ENCODE measurements at places on chromosomes 1 and 21. TPM values are rescaled to one million over a fixed set of nuclear protein-coding genes. Genes with fewer than 3 reads are reported as not detected.
A peak's percentile ranks its signal among the peaks of the same experiment; 100 is the strongest.

Gene C1orf94
- total RNA-seq, result not detected

Gene IRF2BP2
- 214 TPM for total RNA-seq

Gene CLSTN1
- 130 TPM for total RNA-seq

Gene ANGPTL1
- total RNA-seq, result not detected

Gene LRRC38
- not detected for total RNA-seq

Gene PTAFR
- 0.27 TPM for total RNA-seq

Gene CHI3L1
- total RNA-seq, result not detected

Gene KDF1
- total RNA-seq, result 26.1 TPM

Gene ZNF687
- total RNA-seq, result 45.0 TPM

Gene TTC22
- total RNA-seq, result 2.4 TPM

Gene DIRAS3
- 7.4 TPM for total RNA-seq

DNA sequence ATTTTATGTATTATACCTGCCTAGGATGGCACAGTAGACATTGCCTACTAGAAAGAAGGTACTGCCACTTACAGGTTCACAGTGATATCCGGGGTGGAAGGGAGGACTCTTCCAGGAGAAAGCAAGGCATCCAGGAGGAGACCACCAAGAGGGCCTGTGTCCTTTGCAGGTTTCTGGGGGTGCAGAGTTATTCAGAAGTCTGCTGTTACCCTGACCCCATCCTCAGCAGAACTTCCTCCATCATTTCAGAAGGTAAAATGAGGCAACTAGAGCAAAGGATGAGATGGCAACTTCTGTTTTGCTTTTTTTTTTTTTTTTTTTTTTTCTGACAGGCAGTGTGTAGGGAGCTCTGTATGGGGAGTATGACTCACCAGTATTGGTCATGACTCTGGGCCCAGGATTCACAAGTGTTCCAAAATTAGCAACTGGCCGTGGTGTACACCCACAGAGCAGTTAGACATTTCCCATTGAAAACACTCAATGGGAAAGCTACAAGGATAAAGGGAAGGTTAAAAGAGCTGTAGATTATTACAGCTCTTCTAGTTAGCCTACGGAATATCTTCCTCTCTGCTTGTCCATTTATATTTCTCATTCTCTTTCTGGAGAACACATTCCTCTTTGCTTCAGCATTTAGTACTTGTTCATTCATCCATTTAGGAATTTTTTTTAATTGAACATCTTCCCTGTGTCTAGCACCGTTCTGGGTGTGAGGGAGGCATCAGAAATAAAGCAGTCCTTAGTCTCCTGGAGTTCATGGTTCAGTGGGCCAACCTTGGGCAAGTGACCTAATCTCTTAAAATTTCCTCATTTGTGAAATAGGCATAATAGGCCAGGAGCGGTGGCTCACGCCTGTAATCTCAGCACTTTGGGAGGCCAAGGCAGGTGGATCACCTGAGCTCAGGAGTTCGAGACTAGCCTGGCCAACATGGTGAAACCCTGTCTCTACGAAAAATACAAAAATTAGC is 50.5 kb upstream of the PPP2R5A start:
- no peak for DNase-seq

DNA sequence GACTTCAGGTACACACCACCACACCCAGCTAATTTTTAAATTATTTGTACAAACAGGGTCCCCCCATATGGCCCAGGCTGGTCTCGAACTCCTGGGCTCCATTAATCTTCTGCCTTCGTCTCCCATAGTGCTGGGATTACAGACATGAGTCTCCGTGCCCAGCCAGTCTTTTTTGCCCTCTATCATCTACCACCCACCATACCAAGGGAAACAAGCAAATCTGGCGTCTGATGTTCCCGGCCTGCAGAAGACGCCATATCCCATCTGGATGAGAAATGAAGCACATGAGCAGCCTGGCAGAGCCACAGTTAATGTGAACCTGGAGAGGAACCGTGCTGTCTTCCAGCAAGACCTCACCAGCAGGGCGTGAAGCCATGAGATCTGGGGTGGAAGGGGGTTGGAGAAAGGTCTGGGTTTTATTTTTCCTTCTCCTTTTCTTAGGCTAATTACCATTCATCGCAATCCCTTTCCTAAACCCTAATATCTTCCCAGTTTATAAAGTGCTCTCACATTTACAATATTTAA is 1.8 kb upstream of the PRELP start:
- DNase-seq, result no peak

DNA sequence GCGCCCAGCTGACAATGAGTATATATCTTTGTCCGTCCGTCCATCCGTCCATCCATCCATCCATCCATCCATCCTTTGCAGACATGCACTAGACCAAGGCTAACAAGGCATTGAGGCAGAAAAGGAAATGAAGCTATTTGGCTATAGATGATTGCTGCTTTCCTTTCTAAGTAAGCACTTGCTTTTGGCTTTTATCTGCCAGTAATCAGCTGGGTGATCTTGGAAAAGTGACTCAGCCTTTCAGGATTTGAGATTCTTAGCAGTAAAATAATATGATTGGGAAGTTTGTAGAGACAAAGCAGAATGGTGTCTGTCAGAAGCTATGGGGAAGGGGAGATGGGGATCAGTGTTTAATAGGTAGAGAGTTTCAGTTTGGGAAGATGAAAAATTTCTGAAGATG is 22.7 kb downstream of the ZFYVE9 start:
- no peak for DNase-seq

DNA sequence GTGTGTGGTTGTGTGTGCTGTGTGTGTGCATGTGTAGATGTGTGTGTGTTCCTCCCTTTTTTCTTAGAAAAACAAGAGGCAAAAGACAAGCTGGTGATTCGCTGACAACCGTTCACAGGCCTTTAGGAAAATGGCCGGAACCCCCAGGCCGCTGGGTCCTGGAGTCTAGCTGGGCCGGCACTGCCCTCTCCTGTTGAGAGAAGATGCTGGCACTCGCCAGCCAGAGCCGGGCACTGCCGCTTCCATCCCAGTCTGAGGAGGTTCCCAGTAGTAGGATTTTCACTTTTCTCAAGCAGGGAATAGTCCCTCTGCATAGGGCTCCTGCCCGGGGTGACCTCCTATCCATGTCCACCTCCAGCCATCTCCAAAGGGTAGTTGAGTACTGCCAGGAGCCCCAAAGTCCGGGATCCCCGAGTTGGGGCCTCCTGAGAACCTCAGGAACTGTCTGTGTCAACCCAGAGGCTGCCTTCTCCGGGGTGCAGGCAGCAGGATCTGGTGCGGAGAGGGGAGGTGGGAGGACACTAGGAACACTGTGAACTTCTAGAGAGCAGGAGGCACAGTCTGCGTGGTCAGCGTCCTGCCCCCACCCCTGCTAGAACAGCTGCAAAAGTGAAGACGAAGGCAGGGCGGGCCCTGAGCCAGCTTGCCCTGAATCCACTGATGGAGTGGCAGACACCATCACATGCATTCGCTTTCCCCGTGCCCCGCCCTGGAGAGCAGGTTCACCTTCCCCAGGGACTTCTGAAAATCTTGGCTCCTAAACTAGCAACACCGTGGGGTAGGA is 44.1 kb upstream of the ARHGEF16 start:
- DNase-seq, result no peak

- no peak for DNase-seq
Observed at GRCh38 chr1:43591181-43591580, 58.8 kb upstream of the KDM4A start.

DNA sequence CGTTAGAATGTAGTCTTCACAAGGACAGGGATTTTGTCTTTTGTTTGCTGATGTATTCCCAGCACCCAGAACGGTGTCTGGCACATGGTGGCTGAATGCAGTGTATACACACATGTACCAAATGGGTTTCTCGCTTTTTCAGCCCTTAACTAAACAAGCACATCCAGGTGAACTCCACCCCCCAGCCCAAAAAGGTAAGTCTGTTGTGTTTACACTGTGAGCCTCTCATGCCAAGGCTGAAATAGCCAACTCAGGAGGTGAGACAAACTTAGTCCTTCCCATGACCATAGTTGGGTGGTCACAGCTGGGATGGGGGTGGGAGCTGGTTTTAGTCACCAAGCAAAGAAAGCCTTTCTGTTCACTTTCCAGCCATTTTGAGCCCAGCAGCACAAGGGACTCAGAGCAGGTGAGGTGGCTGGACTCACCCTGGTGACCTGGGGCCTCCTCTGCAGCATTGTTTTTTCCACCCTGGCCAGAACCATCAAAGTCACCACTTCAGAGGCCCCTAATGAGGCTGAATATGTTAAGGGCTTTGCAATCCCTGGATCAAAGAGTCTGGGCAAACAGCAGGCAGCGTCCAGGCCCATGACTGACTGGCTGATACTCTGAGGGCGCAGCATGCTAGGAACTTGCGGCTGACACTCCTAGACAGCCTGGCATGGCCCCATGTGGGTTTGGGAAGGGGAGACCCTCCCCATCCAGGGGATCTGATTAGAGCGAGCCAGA is 8.7 kb downstream of the TENT5B start:
- DNase-seq, result no peak

- peak; percentile 17 for DNase-seq
Observed at GRCh38 chr1:201085902-201086735, 26.1 kb downstream of the CACNA1S start.

DNA sequence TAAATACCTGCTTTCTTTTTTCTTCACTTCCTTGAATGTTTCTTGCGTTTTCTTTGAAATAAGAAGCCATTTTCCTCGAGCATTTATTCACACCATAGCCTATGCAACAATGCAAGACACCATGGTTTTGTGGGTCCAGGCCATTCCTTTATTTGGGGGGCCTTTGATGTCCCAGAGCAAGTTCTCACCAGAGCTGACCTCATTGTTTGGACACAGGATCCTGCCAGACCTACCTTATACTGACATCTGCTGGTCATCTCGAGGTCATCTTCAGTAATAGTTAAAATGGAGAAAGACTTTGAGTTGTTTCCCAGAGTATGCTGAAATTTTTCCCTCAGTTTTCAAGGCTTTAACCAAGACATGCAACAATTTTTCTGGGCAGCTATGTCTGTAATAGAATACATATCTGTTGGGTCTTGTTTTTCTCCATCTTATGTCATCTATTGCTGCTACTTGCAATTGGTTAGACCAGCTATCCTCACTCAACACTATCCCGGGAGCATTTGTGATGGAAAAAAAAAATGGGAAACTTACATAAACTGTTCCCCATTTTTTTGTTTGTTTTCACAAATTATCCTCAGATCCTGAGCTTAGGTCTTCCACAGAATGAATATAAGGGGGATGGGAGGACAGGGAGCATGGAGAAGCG is 34.0 kb upstream of the BACE2 start:
- DNase-seq, result no peak

DNA sequence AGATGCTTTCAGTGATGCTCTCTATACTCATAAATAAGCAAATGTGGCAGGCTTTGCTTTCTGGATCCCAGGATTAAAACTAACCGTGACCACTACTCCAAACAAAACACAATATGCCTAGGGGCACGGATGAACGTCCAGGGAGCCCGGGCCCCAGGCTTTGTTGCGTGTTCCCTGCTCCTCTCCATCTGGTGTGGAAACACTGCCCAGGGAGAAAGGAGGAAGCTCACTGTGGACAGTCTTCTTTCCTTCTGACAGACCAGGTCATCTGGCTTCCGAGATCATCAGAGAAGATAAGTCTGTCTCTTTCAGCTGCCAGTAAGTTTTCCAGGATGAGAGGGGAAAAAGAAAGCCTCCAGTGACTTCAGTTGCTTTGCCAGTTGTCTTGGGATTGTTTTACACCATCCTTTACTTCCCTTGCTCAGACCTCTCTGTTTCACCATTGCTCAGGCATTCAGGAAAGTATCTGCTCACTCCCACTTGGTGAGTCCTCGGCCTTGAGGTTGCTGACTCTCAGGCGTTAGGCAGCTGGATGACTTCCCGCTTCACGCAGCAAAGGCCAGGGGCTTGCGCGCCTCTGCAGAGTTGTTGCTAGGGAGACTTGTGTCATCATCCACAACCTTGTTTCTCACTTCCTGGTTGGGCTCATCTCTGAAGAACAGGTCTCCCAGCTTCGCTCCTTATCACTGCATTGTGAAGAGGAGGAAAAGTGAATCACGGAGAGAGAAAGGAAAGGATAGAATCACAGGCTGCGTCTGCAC is 20.6 kb upstream of the PGD start:
- DNase-seq, result no peak

DNA sequence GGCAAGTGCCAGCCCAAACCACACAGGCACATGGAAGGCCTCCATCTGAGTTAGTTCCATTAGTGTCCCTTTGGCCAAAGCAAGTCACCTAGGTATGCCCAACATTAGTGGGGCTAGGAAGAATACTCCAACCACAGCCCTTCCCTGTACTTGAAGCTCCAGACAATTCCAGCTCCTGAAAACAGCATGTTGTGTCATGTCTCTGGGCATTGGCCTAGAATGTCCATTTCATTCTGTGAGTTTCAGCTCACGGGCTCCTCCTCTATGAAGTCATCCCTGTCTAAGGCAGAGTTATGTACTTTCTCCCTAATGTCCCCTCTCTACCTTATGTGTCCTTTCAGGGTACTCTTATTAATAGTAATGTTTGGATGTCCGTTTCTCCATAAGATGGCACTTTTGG is 96.5 kb upstream of the SPATA6 start:
- no peak for DNase-seq

- DNase-seq, result no peak
Observed at GRCh38 chr1:45622524-45623394, 1.1 kb downstream of the CCDC17 start.

DNA sequence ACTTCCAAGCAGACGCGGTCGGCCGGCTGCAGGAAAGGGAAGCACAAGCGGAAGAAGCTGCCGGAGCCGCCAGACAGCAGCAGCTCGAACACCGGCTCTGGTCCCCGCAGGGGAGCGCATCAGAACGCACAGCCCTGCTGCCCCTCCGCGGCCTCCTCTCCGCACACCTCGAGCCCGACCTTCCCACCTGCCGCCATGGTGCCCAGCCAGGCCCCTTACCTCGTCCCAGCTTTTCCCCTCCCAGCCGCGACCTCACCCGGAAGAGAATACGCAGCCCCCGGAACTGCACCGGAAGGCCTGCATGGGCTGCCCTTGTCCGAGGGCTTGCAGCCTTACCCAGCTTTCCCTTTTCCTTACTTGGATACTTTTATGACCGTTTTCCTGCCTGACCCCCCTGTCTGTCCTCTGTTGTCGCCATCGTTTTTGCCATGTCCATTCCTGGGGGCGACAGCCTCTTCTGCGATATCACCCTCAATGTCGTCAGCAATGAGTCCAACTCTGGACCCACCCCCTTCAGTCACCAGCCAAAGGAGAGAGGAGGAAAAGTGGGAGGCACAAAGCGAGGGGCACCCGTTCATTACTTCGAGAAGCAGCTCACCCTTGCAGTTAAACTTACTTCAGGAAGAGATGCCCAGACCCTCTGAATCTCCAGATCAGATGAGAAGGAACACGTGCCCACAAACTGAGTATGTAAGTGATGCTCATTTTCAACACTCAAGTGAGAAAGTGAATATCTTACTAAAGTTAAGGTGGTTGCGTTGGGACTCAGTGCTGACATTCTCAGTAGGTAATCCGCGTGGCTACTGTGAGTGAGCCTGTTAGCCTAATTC is 25.5 kb downstream of the UTS2 start:
- DNase-seq, result no peak

DNA sequence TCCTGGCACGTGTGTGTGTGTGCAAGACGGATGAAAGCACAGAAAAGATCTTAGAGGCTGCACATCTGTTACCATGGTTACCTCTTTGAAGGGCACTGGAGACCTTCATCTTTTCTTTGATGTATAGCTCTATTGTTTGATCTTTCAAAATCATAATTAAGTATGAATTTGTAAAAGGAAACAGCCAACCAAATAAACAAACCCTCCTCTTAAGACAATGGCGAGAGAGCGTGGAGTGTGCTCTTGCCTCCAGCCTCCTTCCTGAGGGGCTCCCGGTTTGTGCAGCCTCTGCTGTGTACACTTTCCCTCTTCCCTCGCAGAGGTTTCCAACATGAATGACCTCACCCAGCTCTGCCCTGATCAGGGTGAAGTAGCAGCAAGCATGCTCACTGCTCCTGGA is 27.9 kb downstream of the CACNA1S start:
- no peak for DNase-seq

Data from progenitor cell of endocrine pancreas (in vitro differentiated cells).